Heart left ventricle (tissue), 16 donors: ENCODE measurements at places on chromosomes 13 and 19. TPM values are rescaled to one million over a fixed set of nuclear protein-coding genes. Genes with fewer than 3 reads are reported as not detected.

SYNGR4 gene
- total RNA-seq = not detected

GRCh38 chr13:71118779-71119364 lies 748.1 kb downstream of the DACH1 start:
- DNase-seq = no peak

DNA sequence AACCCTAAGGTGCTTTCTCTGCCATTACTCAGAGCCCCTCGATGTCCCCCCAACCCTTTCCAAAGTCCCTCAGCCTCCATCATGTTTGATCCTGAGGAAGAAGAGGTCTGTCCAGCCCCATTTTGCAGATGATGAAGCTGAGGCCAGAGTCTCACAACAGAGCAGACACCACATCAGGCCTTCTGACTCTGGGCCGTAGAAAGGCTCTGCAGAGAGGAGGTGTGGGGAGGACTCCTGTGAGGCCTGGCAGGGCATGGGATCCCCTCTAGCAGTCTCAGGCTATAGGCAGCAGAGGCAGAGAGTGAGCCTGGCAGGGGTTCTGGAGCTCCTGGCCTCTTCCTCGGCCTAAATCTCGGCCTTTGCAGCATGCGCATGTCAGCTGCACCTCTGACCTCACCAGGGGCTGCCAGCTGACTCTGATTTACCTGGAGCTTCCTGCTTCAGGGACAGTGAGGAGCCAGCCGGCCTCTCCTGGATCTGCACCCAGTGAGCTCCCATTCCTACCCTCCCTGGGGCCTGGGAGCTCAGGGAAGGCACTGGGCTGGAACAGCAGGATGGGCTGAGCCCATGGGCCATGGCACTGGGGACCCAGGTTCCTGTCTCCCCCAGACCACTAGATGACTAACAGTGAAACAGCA lies 41.7 kb upstream of the VSTM2B start:
- peak; percentile 5 for DNase-seq

- DNase-seq = no peak
Observed at GRCh38 chr19:10557603-10558197, 8.1 kb downstream of the KRI1 start.

DNA sequence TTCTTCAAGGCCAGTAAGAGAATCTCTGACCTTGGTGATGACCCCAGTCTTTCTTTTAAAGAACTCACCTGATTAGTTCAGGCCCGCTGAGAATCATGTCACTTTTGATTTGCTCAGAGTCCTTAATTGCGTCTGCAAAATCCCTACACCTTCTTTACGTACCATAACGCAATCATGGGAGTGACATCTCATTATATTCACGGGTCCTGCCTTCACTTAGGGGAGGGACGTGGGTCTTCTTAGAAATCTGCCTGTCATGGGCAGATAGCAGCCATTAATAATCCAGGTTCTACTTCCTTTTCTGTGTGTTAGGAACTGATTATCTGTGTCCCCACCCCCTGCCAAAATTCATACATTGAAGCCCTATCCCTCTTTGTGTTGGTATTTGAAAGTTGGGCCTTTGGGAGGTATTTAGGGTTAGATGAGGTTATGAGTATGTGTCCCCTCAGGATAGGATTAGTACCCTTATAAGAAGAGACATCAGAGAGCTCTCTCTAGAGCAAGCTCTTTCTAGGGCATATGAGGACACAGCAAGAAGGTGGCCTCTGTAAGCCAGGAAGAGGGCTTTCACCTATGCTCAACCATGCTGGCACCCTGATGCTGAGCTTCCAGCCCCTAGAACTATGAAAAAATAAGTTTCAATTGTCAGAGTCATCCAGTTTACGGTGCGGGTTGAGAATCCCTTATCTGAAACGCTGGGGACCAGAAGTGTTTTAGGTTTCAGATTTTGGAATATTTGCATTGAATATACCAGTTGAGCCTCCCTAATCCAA lies 9.9 kb downstream of the TPP2 start:
- no peak for DNase-seq

- no peak for DNase-seq
Observed at GRCh38 chr19:44810234-44811121, 1.6 kb downstream of the BCAM start.

GRCh38 chr13:74886502-74886901 lies 595.5 kb downstream of the TBC1D4 start:
- DNase-seq = no peak

A1BG gene
- total RNA-seq = 4.2 TPM

PROZ gene
- total RNA-seq = not detected

DNA sequence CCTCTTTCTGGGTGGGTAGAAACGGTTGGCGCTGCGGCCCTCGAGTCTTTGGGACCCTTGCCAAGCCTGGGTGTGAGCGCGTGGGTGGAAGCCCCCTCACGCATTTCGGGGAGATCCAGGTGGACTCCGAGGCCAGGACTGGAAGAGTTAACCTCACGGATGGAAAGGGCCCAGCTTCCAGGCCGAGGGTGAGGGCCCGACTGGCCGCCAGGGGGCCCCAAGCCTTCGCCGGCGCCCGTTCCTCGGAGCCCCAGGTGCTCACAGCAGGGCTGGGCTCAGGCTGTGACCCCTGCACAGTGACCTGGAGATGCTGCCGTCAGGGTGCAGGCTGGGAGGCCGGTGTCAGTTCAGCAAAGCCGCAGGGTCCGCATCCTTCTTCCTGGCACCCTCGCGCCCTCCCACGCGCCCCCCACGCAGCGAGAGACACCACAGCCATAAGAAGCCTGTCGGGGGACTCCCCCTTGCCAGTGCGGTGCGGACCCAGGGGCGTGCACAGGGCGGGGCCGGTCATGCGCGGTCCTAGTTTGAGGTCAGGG lies 34.2 kb upstream of the TMEM255B start:
- DNase-seq = peak; percentile 92
